ENCODE measurements at places on chromosomes 4 and X.

- DNase-seq, result no peak
Measured at GRCh38 chrX:49761481-49761880, 65.7 kb upstream of the PAGE1 start.

DNA sequence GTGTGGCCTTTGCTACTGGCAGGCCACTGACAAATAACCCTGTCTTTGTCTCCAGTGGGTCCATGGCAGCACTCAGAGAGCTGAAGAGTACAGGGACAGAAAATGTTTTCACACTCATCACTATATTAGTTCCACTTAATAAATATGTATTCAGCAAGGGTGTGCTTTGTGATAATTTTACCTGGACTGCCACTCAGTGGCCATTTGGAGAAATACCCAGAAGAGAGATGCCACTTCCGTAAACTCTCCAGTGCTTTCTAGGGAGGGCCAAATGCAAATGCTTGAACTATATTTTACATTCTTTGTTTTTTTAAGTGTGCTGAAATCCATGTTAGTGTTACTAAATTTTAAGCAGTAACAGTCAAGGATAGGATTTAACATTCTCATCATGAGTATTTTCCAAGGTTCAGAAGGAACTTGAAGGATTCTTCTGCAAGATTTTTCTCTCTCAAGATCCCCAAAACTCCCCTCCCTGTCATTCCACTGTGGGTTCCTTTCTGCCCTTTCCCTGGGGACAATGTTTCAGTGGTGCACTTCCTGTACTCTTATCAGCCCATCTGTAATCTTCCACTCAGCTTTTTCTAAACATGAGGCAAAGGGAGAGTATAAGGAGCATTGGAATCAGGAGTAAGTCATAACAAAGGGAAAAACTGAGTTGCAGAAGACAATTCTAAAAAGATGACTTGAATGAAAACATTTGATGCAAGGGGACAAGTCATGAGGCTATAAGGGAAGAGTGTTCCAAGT lies 46.0 kb downstream of the TFDP3 start:
- DNase-seq, result no peak

DNA sequence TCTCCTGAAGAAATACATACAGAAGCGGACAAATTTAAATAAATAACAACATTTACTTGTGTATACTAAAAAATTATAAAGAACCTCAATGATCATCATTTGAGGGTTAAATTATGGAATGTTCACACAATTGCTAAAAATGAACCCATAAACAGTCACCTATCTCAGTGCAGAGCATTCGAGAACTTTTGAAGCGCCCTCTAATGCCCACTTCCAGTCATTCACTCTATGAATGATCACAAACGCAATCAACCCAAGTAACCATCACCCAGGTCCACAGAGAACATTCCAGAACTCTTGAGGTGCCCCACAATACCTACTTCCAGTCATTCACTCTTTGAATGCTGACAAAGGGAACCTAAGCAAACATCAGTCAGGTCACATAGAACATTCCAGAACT lies 103.5 kb upstream of the PLAC1 start:
- DNase-seq, result no peak

DNA sequence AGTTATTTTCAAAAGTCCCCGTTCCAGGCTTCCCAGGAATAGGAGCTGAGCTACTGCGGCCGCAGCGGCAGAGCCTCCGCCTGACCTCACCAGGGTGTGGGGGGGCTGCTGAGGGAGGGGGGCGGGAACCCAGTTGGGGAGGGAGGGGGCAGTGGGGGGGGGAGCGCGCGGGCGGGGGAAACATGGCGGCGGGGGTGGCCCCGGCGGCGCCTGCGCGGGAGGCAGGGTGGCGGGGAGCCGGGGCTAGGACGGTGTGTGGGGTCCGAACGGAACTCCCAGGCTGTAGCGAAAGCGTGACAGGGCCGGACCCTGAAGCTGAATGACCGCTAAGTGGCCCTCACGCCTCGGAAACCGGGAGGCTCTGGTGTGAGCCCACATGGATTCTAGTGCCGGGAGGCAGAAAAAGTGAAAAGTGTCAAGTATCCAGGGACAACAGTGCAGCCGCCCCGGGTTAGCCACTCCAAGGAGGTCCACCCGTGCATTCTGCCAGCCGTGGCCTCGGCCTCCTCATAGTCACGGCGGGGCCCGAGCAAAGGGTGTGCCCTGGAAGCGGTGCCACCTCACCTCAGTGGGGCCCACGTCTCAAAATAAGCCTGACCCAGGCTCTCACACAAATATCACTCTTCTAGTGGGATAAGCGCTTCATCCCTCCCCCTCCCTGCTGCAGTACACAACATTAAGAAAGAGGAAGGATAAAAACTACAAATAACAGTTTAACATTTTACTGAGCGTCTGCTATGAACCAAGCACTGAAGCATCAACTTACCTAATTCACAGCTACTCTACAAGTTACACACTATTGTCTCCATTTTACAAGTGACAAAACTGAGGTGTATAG lies at the start of gene KLHL13:
TSS of gene KLHL13 (minus strand) at position 98 of the 838 bp plus-strand sequence. CDS start 88,337 bp downstream, outside the sequence.
- no peak for DNase-seq

DNA sequence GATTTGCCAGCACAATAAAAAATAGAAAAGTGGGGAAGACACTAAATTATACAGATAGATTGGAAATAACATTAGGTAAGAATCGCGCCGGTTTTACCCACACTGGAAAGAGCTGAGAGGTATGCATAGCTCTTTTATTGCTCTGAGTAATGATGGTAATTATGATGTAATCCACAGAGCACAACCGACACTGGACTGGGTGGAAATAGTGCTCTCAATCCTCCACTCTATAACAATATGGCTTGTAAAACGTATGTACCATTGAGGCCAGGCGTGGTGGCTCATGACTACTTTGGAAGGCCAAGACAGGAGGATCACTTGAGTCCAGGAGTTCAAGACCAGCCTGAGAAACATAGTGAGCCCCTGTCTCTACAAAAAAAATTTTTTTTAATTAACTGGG lies 104.3 kb upstream of the RAPGEF2 start:
- DNase-seq, result peak; percentile 69

DNA sequence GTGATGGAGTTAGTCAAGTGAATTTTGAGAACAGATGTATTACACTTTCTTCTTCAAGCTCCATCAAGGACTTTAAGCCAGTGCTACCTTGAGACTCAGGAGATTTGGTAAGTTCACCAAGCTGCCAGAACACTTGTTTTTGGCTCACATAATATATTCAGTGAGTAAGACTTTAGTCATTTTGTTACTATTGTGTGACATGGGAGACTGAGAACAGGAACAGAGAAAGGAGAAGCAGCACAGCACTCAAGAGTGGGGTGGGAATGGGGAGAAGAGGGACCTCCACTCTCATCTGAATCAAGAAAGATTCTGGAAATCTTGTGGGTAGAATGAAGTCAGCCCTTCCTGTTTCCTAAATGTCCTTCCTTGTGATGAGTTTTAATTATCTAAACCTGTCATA lies 87.3 kb upstream of the TET2 start:
- no peak for DNase-seq

DNA sequence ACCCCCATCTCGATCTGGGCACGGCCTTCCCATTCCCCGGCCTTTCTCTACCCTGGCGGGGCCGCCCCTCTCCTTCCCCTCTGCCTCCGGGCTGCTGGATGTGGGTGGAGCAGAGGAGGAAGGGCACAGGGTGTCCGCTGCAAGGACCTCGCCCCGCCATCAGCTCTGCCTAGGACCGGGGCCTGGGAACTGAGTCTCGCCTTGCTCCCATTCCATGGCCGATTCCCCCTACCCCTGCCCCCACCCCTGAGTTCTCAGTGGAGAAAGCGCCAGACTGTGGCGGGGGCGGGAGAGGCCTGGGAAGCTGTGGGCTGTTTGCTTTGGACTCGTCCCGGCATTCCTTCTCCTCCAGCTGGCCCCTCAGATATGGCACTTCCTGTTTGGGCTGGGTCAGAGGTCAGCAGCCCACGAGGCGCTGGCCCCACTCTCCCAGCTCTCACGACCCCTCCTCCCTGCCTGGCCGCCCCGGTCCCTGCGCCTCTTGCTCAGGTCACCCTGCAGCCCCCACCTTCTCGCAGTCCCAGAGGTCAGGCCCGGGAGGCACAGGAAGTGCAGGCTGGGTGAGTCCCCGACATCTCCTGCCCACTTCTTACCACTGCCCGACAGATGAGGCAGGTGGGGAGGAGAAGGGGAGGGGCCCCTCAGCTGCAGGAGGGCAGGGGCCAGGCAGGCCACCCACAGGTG lies 6.4 kb upstream of the BGN start:
- no peak for DNase-seq

GRCh38 chrX:150958177-150958576 lies 25.0 kb upstream of the HMGB3 start:
- no peak for DNase-seq

- DNase-seq, result no peak
Measured at GRCh38 chr4:162056990-162057389, 106.8 kb downstream of the FSTL5 start.

- no peak for DNase-seq
Measured at GRCh38 chrX:25721564-25721963, 416.6 kb upstream of the MAGEB18 start.

DNA sequence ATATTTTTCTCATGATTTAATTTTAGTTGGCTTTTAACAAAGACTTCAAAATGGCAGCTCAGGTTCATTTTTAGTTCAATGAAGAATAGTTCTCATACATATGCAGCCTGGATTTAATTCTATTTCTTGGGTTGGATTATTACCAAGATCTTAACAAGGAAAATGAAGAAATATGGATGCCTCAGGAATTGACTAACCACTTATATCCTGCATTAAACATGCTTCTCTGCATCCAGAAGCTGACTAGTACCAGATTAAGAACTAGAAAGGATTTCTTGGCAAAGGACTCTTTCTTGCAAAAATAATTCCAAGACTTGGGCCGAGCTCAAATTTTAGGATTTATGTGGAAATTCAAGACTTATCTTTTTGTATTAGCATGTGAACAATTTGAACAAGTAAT lies 5.6 kb upstream of the KLHL2 start:
- DNase-seq, result no peak

DNA sequence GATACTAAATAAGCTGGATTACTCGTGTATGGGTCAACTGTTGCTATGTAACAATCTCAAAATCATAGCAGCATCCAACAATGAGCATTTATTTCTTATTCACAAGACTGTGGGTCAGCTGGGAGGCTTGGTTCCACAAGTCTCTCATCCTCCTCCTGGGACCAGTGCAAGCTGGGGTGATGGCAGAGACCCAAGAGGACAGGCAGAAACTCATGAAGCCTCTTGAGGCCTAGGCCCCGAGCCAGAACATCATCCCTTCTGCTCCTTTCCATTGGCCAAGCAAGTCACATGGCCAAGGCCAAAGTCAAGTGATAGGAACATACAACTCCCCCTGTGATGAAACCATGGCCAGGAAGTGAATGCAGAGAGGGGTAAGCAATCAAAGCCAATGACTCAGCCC lies 422.1 kb downstream of the BCOR start:
- DNase-seq, result no peak

DNA sequence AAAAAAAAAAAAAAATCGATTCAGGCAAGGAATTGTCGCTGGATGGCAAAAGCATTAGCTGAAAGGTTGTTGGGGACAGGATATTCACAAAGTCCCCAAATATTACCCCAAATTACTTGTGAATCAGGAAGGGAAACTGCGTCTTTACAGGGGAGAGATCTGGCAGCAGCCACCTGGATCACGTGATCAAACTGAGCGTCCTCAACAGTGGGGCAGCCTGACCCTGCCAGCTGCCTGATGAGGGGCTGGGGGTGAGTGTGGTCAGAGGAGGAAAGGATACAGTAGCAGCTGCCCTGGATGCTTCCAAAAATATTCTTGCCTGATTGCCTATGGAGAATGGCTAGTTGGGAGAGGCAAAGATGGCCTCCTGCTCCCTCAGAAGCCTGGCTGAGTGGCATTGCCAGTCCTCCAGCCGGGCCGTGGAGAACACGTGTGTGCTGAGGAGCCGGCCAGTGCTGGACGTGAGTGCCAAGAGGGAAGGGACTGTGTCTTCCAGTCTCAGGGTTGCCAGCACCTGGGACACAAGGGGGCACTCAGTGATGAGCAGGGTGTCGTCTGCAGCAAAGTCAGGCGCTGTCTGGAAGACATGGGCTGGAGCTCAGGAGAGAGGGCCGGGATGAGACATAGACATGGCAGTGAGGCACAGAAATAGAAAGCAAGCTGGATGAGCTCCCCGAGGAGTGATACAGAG lies 3.0 kb upstream of the LAGE3 start:
- no peak for DNase-seq

DNA sequence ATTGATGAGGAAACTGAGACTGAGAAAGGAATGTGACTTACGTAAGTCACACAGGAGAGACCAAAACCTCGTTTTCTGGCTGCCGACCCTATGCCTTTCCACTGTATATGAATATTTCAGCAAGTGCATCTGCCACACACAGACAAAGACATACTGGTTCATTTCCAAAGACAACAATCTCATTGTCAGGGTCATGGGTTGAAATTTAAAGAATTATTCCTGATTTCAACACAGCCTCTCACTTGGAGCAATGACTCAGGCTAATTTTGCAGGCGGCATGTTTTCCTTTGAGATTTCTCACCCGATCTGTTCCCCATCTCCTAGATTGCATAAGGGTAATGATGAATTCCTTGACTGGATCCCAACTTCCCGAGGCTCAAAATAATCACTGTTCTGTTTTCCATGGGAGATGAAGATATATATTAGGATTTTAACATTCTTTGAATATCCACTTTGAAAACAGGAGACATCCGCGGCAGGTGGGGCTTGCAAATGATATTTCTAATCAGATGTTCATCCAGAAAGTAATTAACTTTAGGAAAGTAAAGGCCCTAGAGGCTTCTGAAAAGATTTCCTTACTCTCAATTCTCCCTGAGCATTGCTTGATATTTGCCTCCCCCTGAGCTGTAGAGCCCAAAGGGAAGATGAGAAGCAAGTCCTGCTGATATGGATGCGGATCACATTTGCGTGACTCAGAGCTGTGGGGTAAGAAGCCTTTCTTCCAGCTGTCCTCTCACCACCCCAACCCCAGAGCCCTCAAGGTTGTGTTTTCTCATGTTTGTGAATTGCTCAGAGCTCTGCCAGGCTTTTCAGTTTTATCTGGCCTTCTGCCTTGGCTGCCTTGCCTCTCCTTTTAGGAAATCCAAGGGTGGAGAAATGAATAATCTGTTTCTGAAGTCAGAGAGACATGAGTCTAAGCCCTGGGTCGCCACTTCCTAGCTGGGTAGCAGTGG lies 361.1 kb upstream of the BOD1L1 start:
- DNase-seq, result peak; percentile 86

- DNase-seq, result no peak
Measured at GRCh38 chr4:73803213-73803612, 33.3 kb upstream of the CXCL6 start.

- no peak for DNase-seq
Measured at GRCh38 chr4:97670703-97671269, 472.5 kb downstream of the STPG2 start.

- no peak for DNase-seq
Measured at GRCh38 chr4:78581618-78582017, 30.0 kb downstream of the ANXA3 start.

DNA sequence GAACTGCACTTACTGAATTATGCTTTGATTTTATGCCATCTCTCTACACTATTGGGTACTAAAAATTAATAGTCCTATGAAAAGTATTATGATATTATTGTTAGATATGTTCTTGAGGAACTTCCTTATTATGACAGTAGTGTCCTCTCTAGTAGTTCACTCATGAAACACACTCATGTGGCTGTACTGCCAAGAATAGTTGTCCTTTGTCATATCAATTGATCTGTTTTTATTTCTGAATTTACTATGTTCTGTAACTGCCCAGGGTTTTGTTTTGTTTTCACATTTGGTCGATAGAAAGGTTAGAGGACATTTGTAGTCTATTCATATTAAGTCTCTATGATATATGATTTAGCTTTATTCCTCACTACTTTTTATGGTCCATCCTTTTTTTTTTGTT lies 215.2 kb downstream of the PPARGC1A start:
- no peak for DNase-seq

All from GM04504 (cell line).